ENCODE measurements at places on chromosomes 7 and 10.

DNA sequence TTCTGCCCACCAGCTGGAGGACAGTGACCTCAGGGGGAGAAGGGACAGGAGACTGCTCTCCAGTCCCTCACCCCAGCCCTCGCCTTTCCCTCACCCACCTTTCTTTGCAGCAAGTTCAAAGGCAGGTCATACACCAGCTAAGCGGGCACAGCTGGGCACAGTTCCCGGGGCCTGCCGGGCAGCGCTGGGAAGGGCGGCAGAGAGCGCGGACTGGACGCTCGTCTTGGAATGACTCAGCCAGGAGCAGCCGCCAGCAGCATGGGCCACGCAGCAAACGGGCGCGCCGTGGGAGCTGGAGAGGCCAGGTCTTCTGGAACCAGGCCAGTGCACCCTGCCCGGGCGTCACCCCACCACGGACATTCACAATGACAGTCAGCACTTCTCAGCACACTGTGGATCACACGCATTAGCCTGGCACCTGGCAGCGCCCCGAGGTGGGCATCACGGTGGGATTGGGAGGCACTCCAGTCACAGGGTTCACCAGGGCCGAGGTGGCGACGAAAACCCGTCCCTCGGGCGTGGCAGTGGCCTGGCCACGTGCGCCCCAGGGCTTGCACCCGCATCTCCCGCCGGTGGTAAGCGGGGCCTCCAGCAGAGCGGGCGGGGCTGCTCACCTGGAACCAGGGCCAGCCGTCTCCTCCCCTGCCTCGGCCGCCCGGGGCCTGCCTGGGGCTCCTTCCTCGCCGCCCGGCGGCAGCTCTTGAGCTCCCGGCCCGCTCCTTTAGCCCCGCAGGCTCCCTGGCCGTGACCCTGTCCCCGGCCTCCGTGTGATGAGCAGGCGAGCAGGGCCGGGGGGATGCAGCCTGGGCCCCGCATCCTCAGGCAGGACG, 29.0 kb upstream of the WDFY4 start:
- DNase-seq = no peak

- no peak for DNase-seq
Measured at GRCh38 chr7:108034586-108034985, 31.6 kb upstream of the LAMB1 start.

DNA sequence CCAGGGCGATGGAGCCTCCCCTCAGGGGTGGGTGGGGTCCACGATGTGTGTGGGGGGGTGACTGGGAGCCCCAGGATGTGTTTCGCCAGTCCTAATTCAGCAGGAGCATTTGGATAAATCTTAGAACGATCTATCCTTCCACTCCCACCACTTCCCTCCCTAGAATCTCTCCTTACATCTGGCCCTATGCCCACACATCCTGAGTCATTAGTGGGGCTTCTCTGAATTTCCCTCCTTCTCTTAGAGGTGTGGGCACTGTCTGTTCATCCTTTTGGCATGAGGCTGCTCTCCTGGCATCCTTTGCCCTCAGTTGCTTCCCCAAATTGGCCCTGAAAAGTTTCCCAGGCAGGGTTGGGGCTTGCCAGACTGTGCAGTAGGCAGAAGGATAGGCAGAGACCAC, 1.6 kb downstream of the GHRHR start:
- DNase-seq = no peak

DNA sequence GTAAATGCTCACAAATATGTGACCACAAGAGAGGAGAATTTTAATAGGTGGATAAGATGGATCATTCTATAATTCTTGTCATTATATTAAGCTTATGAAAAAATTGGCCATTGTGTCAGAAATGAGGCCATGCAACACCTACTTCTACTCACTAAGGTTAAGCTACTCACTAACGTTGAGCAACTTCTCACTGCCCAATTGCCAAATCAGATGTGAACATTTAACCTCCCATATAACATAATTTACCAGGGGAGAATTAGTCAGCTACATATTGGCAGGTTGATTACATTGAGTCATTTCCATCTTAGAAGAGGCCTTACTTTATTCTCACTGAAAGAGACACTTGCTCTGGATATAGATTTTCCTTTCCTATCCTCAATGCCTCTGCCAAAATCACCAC, 211.2 kb upstream of the DGKB start:
- DNase-seq = no peak

GRCh38 chr7:16960337-16960965, 78.7 kb upstream of the AGR3 start:
- no peak for DNase-seq

DNA sequence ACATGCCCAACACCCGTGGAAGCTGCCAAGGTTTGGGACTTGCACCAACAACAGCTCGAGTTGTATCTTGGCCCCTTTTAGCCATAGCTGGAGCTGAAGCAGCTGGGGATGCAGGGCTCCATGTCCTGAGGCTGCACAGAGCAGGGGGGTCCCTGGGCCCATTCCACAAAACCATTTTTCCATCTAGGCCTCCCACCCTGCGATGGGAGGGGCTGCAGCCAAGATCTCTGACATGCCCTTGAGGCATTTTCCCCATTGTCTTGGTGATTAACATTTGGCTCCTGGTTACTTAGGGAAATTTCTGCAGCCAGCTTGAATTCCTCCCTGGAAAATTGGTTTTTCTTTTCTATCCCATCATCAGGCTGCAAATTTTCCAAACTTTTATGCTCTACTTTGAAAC, 637.8 kb upstream of the VSTM2A start:
- DNase-seq = no peak

DNA sequence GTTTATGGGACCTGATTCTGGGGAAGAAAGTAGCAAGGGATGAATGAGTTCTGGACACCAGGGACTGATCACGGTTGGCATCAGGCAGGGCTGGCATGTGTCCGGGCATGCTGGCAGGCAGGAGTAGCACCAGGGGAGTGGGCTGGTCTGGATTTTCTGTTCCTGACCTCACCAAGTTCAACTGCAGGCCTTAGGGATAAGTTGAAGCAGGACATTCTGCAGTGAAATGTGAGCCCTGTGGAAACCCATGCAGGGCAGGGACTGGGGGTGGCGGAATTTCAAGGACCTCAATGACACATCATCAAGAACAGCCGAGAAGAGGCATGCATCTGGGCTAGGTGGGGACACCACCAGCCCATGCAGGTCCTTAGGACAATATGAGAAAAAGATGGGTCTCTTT, 80.2 kb upstream of the ADAM12 start:
- DNase-seq = no peak

Data from AML-193 (cell line).